ENCODE measurements at places on chromosomes 16 and 17. TPM values are rescaled to one million over a fixed set of nuclear protein-coding genes. Genes with fewer than 3 reads are reported as not detected.
A peak's percentile ranks its signal among the peaks of the same experiment; 100 is the strongest.

The GRIN2C gene
- total RNA-seq = 0.24 TPM

DNA sequence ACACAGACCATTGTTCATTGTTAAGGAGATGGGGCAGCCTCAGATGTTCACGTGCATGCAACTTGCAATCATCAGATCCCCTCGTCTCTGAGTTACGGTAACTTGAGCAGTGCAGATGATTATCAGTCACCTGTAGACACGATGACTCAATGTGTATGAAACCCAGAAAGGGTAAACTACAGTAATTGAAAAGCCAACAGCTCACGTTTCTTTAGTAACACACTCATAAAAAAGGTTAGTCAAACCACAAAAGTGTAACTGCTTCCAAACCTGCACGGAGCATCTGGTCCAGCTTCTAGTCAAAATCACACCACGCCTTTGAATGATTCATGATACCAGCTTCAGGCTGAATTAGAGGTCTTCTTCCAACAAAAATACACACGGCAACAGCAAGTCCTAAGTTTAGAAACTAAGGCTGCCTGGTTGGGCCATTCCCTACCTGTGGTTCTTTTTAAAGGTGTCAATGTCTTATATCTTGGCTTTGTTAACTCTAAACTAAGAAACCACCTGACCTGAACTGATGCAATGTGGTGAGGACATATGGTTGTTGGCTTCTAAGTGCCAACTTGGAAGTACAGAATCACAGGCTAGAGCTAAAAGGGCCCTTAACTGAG lies 32.3 kb downstream of the GRB7 start:
- DNase-seq = peak; percentile 22

GRCh38 chr16:5490499-5490898 lies 392.9 kb upstream of the EEF2KMT start:
- peak; percentile 87 for DNase-seq

The CCDC200 gene
- total RNA-seq = not detected

GRCh38 chr17:247767-248166 lies 66.3 kb upstream of the DOC2B start:
- no peak for DNase-seq

- no peak for DNase-seq
Observed at GRCh38 chr16:1144476-1145382, 8.2 kb upstream of the CACNA1H start.

The NOG gene
- 6.7 TPM for total RNA-seq

DNA sequence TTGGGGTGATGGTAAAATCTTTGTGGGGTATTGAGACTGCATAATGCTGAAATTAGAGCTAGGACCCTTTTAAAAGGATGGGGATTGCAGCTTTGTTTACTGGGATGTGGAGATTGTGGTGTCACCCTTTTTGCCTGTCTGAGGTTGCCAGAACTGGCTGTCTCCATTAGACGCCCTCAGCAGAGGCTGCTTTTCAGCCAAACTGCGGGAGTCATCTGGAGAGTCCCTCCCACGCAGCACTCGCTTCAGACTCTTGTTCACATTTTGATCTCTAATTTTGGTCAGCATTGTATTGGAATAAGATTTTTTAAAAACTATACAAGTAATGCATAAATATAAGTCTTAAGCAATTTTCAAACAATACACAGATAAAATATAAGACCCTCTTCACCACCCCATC lies 27.9 kb upstream of the JPT2 start:
- DNase-seq = no peak

DNA sequence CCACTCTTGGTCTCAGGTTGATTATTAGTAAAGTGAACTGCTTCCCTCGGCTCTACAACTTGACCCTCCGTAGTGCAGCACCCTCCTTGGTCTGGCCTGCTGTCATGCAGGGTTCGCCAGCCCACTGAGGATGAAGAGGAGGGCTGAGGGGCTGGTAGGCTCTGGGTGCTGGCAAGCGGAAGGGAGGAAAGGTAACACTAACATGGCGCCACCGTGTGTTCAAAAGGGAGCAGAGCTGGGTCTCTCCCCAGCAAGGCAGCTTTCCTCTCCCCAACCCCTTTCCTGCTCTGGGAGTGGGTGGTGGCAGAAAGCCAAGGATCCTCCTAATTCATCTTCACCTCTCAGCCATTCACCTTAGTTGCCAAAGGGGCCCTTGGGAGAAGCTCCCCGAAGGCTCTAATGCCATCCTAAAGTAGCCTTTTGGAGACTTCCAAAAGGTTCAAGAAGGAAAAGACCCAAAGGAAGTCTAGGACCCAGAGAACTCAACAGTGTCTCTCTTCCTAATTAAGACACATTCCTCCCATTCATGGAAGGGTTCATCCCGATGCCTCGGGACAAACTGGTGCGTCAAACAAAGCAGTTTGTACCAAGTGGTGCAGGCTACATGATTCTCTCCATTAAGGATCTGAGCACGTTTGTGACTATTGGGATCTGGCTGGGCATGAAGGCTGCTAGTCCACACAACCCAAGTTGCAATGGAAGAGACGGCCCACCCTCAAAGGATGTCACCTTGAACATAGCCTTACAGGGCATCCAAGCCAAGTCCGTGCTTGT lies 90.8 kb upstream of the TOB1 start:
- peak; percentile 95 for DNase-seq

The ZFPM1 gene
- 21.0 TPM for total RNA-seq

The ALOX15 gene
- total RNA-seq = not detected

DNA sequence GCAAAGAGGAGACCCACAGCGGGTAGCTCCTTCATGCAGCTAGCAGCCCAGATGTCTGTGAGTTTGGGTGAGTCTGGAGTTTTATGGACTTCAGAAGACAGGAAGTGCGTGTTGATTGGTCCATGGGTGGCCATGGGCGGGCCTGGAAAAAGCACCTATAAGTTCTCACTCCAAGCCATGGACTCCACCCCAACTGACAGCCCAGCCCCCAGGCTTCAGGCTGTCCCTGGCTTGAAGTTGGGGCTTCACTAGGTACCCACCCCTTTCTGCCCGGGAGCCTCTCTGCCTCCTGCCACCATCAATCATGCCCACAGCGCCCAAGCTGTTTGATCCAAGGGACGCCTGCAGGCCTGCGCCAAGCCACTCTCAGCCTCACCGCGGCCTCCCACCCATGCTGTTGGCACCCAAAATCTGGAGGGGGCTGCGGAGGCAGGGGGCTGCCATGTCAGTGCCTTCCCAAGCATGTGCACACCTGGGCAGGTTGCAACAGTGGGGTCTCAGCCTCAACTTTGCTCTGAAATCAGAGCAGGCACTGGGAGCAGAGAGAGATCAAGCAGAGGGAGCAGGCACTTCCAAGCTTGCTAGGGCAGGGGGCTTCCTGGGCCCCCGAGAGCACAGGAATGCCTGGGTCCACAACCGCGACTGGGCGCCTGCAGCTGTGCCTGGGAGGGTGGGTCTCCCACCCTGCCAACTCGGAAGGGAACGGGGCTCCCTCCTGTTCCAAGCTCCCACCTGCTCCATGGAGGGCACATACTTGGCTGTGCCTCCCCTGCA lies 1503.7 kb downstream of the CDH11 start:
- no peak for DNase-seq

- DNase-seq = peak; percentile 39
Observed at GRCh38 chr17:73390851-73391250, 79.0 kb upstream of the CDC42EP4 start.

DNA sequence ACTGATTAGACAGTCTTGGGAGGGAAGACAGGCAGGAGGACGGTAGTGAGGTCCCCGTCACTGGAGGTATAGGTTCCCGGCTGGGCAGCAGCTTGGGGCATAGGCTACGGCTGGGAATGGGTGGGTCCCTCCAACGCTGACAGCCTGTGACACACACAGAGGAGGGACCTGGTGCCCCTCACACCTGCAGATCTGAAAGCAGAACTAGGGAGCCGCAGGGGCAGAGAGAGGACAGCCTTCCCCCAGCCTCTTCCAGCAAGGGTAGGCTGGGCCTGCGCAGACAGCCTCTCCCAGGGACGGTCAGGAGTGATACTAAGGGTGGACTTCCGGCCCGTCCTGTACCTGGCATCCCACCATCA lies 2.0 kb downstream of the P2RX1 start:
- DNase-seq = no peak

DNA sequence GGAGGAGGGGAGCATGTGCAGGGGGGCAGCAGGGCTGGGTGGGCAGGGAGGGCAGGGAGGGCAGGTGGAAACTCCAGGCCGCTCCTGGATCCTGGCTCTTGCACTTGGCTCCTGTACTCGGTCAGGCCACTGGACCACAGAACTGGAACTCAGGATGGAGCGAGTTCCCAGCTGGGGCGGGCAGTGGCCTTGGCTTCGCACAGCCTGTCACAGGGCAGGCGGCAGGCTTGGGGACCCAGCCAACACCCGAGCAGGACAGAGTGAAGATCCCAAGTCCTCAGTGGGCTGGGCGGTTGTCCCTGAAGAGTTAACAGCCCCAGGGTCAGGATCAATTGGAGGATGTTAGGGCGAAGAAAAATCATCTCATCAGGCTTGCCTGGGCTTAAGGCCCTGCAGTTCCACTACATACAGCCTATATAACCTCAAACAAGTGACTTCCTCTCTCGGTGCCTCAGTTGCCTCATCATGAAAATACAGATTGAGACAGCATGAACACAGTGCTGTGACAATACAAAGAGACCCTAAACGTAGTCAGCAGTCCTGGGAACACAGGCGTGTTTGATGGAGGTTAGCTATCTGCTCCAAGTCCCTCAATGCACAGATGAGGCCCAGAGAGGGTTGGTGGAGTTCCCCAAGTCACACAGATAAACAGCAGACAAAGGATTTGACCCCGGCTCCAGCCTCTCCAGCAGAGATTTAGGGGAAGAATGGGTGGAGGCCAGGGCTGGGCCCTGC lies 21.9 kb downstream of the ZNF423 start:
- DNase-seq = no peak

The TIMM22 gene
- 14.6 TPM for total RNA-seq

- peak; percentile 65 for DNase-seq
Observed at GRCh38 chr16:90035902-90036301, 16.6 kb upstream of the DBNDD1 start.

DNA sequence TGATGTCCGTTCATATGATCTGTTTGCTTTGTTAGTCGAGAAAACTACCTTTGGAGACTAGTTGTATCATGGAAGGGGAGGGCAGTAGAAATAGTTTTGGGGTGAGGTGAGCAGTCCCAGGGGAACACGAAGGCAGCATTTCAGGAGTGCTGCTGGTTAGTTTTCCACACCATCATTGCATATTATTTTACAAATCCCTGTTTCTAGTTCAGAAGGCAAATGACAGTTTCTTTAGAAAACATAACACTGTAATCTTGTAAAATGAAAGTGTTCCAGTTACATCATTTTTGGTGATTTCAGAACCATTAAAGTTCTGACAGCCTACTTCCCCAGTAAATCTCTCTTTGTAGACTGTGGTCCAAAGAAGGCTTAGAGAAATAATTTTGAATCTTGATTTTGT lies 25.4 kb downstream of the BANP start:
- DNase-seq = no peak

DNA sequence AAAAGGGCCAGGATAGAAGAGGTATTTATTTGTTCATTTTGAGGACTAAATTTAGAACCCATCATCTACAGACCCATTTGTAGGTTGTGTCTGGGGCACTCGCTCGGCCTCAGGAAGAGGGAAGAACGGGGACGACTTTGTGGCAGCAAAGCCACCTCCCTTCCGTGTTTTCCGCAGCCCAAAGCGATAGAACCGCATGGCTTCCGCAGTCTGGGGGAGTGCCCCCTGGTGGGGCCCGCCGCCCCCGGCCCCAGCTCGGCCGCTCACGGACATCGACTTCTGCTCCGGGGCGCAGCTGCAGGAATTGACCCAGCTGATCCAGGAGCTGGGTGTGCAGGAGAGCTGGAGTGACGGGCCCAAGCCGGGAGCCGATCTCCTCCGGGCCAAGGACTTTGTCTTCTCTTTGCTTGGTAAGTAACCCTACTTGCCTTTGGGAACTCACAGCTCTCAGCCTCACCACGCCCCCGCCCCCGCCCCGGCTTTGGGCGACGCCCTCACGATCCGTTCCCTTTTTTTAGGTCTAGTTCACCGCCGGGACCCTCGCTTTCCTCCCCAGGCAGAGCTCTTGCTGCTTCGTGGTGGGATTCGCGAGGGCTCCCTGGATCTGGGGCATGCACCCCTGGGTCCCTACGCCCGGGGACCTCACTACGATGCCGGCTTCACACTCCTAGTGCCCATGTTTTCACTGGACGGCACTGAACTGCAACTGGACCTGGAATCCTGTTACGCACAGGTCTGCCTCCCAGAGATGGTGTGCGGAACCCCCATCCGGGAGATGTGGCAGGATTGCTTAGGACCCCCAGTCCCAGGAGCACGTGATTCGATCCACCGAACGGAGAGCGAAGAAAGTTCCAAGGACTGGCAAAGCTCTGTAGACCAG lies 681 bp downstream of the TMEM102 start:
- DNase-seq = peak; percentile 94

The CMTM2 gene
- total RNA-seq = not detected

GRCh38 chr16:11423315-11424117 lies 78.3 kb downstream of the RMI2 start:
- no peak for DNase-seq

GRCh38 chr17:64186171-64187092 lies 56.5 kb upstream of the ERN1 start:
- no peak for DNase-seq

DNA sequence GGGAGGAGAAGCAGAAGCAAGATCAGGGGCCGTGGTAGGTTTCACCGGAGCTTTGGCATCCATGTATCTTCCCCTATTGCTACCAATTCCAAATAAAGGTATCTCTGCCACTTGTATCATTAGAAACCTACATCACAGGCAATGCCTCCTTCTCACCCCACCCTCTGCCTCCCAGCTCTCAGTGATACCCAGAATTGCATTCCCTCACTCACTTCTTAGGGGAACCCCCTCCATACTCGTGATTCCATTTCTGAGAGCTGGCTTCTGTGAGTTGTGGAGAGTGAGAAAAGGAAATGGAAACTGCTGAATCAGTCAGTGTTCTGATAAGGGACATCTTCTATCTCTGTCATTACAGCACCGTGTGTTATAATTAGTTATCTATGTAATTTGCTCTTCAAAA lies 2.3 kb upstream of the CCL3 start:
- no peak for DNase-seq

- DNase-seq = no peak
Observed at GRCh38 chr17:10777890-10778289, 26.0 kb downstream of the TMEM238L start.

GRCh38 chr17:51672065-51672464 lies 411.7 kb downstream of the UTP18 start:
- DNase-seq = no peak

GRCh38 chr17:73304971-73305812 lies 6.6 kb downstream of the CDC42EP4 start:
- peak; percentile 93 for DNase-seq

- DNase-seq = no peak
Observed at GRCh38 chr16:69720822-69721430, 5.4 kb downstream of the NQO1 start.

DNA sequence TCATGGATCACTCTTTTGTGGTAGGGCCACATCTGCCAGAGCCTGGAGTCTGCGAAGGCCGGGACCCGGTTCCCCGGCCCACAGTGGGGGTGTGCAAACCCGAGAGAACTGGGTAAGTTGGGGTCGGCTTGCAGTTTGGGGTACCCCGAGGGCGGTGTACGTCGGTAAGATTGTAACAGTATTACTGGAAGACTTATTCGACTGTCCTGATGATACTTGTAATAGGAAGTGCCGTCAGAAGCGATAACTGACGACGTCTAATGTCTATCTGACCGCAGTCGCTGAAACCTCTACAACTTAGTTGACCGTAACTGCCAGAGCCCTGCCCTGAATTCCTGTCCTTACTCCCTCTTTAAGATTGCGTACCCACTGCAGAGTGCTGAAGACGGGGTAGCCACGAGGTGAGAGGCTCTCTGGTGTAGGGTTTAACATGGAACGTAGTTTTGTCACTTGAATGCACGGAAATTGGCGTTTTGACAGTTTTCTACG lies 24.0 kb downstream of the TRPV2 start:
- no peak for DNase-seq

The MYOCD gene
- total RNA-seq = 8.9 TPM

The FOXN1 gene
- not detected for total RNA-seq

GRCh38 chr17:9294661-9295210 lies 273.4 kb downstream of the NTN1 start:
- peak; percentile 38 for DNase-seq

Data from endodermal cell (in vitro differentiated cells).